ENCODE measurements at places on chromosomes 11 and 22. TPM values are rescaled to one million over a fixed set of nuclear protein-coding genes. Genes with fewer than 3 reads are reported as not detected.

- DNase-seq: peak; percentile 84
These were observed 11.1 kb upstream of the TAB1 start for GRCh38 chr22:39388261-39389011.

GRCh38 chr11:72358466-72359405 is 75.6 kb downstream of the CLPB start:
- DNase-seq: no peak

DNA sequence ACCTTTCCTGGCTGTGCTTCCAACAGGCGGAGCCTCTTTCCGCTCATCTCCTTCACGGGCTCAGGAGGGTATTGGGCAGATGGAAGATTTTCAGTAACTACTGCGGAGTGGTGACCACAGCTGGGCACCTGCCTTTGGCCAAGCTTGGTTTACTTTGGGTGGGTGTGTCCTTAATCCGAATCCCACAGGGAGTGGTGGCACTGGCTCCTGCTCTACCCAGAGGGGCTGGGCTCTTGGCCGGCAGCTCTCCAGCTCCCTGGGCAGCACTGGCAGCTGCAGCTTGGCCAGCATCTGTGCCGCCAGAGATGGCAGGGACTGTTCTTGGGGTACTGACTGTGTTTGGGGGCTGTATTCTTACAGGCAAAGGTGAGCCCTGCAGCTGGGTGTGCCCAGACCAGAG is 29.8 kb downstream of the BID start:
- DNase-seq: no peak

GRCh38 chr11:73347067-73347466 is 29.1 kb upstream of the RELT start:
- DNase-seq: no peak

- DNase-seq: no peak
These were observed 6.2 kb upstream of the LINC01488 start for GRCh38 chr11:69475141-69475865.

DNA sequence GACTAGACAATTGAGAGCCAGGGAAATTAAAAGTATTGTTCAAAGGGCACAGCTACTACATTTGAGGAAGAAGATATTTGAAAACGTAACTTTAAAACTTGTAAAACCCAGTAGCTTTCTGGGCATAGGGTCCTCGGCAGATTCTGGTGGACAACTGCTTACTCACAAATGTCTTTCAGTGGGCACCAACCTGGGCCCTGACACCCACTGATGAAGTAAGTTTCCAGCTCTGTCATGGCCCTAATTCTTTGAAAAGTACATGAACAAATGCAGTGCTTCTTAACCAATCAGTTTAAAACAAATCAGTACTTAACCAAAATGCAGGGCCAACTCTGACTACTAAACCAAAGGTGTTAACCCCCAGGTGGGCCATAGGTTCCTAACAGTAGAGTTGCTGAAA is 1170.1 kb downstream of the LRRC4C start:
- no peak for DNase-seq

DNA sequence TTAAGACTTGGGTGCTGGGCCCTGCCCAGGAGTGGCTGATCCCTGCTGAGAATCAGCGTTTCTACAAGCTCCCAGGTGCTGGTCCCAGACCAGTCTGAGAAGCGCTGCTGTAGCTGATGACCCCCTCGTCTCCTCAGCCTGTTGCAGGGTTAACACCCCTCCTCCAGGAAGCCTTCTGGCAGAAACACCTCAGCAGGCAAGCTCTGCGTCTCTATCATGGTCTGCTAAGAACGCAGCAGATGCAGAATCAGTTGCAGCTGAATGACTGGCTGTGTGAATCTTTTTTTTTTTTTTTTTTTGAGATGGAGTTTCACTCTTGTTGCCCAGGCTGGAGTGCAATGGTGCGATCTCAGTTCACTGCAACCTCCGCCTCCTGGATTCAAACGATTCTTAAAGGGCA is 132.5 kb downstream of the CACNA1I start:
- no peak for DNase-seq

- DNase-seq: no peak
These were observed 84.2 kb upstream of the SLC25A18 start for GRCh38 chr22:17479135-17479534.

Gene SOX6
- total RNA-seq: 0.34 TPM

Gene DDI1
- total RNA-seq: not detected

Gene SLC22A6
- total RNA-seq: not detected

Gene SCGB2A2
- not detected for total RNA-seq

Gene RAG2
- total RNA-seq: not detected
